Activated CD4-positive, alpha-beta T cell treated with anti-CD3 and anti-CD28 coated beads for 1 hour (primary cell): ENCODE measurements at places on chromosomes 1 and 21.

DNA sequence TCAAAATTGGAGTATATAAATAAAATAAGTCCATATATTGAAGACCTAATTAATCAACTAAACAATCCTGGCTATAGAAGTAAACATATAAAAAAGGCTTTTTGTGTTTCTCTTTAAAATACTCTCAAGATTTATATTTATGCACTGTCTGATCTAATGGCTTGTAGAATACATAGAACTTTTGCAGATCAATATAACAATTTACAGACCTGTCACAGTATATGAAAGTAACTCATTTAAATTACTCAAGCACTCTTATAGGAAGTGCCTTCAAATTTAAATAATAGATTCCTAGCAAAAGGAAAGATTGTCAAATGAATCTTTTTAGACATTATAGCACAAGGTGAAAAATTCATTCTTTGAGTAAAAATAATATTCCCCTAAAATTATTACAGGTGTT, 615.8 kb upstream of the RGS18 start:
- DNase-seq, result no peak

DNA sequence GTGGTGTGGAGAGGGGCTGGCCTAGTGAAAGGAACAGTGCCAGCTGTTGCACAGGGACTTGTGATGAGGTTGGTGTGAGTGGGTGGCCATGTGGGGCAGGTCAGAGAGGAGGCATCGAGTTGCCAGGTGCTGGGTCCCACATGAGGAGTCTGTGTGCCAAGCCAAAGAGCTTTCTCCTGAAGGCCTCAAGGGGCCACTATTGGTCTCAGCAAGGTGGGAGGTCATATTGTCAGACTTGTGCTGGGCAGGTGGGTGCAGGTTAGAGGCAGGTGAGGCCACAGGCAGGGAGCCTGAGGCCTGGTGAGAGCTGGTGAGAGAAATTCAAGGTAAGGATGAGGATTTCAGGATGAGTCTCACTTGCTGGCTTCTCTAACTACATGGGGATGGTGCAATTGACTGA, 256.8 kb downstream of the DISC1 start:
- DNase-seq, result no peak

GRCh38 chr1:37670133-37670532, 22.2 kb upstream of the CDCA8 start:
- no peak for DNase-seq

GRCh38 chr1:205950280-205950679, 7.0 kb upstream of the SLC26A9 start:
- no peak for DNase-seq

- no peak for DNase-seq
Measured at GRCh38 chr1:182917378-182917777, 35.6 kb downstream of the SHCBP1L start.

- no peak for DNase-seq
Measured at GRCh38 chr1:55309053-55309452, 93.9 kb upstream of the USP24 start.

DNA sequence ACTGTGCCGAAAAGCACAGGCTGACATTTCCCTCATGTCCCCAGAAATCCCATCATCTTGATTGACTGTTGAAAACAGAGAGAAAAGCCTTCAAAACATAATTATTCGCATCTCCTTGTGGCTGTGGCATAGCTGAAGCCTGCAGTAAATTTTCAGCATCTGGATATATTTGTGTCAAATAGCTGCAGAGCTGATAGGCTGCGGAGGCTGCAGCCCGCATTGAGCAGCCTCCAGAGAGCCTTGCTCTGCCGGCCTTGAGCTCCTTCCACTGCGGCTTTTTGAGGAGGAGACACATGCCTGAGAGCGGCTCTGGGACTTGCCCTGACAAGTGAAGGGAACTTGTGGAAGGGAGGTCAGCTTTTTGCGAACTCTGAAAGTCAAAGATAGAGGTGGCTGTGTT, 144.7 kb downstream of the RYR2 start:
- no peak for DNase-seq

GRCh38 chr1:92365378-92366039, 66.7 kb downstream of the RPAP2 start:
- DNase-seq, result no peak

GRCh38 chr1:54300401-54300800, 100.4 kb downstream of the MRPL37 start:
- no peak for DNase-seq

GRCh38 chr1:230549625-230550024, 92.7 kb upstream of the COG2 start:
- no peak for DNase-seq

DNA sequence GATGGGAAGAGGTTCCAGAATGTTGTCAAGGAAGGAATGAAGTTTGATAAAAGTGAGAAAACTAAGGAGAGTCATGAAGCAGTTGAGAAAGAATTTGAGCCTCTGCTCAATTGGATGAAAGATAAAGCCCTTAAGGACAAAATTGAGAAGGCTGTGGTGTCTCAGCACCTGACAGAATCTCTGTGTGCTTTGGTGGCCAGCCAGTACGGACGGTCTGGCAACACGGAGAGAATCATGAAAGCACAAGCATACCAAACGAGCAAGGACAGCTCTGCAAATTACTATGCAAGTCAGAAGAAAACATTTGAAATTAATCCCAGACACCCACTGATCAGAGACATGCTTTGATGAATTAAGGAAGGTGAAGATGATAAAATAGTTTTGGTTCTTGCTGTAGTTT, 142.8 kb downstream of the CDC7 start:
- no peak for DNase-seq
